ENCODE measurements at places on chromosomes 6 and 20.

- no peak for DNase-seq
Measured at GRCh38 chr6:4975506-4975905, 28.3 kb downstream of the RPP40 start.

- DNase-seq, result no peak
Measured at GRCh38 chr20:46057856-46058598, 29.0 kb downstream of the SLC12A5 start.

GRCh38 chr20:9348316-9348715 lies 166.1 kb upstream of the LAMP5 start:
- no peak for DNase-seq

DNA sequence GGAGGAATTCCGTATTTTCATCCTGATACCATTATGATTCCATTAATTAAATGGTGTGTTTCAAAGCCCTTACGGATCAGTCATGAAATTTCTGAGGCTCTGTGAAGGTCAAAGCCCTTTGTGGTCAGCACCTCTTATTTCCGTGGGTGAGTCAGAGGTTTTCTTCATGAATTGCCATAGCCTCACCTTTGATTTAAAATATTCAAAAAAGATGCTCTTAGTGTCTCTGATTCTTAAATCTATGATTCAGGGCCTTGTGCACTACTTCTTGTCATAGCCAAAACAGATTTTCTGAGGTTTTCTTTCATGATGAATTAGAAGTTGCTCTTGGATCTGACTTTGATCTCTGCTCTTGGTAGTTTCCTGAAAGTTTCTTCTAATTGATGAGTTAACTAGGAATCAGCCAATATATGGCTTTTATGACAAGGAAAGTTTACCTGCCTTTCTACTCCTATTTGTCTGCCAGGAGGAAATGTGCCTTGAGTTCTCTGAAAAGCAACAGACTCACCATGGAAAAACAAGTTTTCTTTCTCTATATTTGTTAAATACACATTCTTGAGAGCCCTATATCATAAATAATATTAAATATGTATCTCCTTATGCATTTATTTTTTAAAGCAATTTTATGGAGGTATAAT lies 613.0 kb downstream of the UTRN start:
- no peak for DNase-seq

DNA sequence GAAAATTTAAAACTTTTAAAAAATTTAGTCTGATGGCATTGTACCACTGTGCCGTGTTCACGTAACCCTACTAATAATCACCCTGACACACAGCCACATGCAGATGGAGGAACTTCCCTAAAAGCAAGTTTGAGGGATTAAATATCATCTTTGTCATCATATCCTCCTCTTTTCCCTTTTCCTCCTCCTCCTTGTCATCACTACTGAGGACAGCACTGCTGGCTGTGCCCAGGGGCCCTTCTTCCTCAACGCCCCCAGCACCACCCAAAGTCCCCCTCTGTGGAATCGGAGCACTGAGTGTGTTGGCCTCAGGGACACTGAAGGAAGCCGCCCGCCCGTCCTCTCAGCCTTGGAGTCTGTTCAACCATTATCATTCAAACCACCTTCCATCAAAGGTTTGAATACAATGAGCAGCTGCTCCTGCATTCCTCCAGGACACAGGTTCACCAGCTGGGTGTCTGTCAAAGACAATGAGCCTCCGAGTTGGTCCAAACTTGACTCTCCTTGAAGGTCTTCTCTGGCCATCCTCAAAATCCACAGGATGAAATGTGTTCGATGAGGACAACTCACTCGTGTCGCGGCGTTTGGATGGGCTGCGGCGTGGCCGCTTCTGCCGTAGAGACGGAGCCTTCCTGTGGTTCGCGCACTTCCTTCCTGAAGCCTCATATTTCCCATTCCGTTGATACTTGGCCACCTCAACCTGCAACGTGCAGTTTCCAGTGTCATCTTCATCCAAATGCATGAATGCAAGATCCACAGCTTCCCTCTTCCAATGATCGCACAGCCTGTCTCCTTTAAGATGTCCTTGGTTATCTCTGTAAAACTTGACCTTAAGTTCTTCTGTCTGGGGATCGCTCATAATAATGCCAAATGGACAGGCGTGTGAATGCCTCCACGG lies 23.3 kb downstream of the NQO2 start:
- DNase-seq, result peak; percentile 30

GRCh38 chr6:168448243-168448855 lies 7.4 kb downstream of the SMOC2 start:
- DNase-seq, result no peak

GRCh38 chr6:152124429-152125074 lies 317.1 kb downstream of the ESR1 start:
- DNase-seq, result no peak

GRCh38 chr6:158770533-158771330 lies 48.4 kb downstream of the EZR start:
- no peak for DNase-seq

- no peak for DNase-seq
Measured at GRCh38 chr20:37209193-37209592, 29.8 kb upstream of the MROH8 start.

- no peak for DNase-seq
Measured at GRCh38 chr6:135346747-135347146, 150.8 kb downstream of the AHI1 start.

DNA sequence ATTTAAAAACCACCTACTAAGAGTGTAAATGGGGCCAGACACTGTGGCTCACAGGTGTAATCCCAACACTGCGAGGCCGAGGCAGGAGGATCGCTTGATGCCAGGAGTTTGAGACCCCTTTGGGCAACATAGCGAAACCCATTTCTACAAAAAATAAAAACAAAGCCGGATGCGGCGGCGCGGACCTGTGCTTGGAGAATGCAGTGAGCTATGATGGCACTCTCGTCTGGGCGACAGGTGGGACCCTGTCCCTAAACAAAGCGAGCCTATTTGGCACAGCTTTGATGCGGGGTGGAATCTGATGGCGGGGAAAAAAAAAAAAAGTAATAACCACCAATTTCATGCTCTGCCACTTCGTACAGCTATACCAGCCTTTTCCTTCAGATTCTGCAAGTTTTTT lies 1.1 kb downstream of the TCP1 start:
- DNase-seq, result no peak

- no peak for DNase-seq
Measured at GRCh38 chr20:15069355-15069754, 731.9 kb upstream of the FLRT3 start.

- DNase-seq, result no peak
Measured at GRCh38 chr6:16295060-16295459, 56.7 kb downstream of the GMPR start.

- no peak for DNase-seq
Measured at GRCh38 chr6:160082627-160083026, 39.0 kb upstream of the SLC22A1 start.

- no peak for DNase-seq
Measured at GRCh38 chr6:71681234-71681867, 205.0 kb upstream of the RIMS1 start.

GRCh38 chr6:39128832-39129231 lies 13.8 kb upstream of the SAYSD1 start:
- DNase-seq, result no peak

- no peak for DNase-seq
Measured at GRCh38 chr6:42313038-42313437, 95.4 kb upstream of the MRPS10 start.

- DNase-seq, result no peak
Measured at GRCh38 chr20:44415833-44416715, 59.6 kb upstream of the TTPAL start.

DNA sequence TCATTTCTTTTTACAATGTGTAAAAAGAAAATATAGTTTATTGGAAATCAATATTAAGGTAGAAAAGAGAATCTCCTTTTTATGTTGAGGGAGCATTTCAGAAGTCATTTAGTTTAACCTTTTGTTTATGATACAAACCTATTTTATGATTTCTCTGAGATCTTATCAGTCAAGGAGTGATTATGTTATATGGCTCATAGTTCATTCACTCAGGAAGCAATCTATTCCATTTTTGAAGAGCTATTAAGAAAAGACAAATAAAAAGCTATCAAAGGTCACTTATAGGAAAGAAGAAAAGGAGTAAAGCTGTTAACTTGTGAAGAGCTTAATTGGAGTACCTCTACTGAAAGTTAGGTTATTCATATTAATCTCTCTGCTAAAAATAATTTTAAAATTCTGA lies 526.6 kb upstream of the JAG1 start:
- DNase-seq, result no peak

- DNase-seq, result no peak
Measured at GRCh38 chr6:156948807-156949206, 171.6 kb downstream of the ARID1B start.

DNA sequence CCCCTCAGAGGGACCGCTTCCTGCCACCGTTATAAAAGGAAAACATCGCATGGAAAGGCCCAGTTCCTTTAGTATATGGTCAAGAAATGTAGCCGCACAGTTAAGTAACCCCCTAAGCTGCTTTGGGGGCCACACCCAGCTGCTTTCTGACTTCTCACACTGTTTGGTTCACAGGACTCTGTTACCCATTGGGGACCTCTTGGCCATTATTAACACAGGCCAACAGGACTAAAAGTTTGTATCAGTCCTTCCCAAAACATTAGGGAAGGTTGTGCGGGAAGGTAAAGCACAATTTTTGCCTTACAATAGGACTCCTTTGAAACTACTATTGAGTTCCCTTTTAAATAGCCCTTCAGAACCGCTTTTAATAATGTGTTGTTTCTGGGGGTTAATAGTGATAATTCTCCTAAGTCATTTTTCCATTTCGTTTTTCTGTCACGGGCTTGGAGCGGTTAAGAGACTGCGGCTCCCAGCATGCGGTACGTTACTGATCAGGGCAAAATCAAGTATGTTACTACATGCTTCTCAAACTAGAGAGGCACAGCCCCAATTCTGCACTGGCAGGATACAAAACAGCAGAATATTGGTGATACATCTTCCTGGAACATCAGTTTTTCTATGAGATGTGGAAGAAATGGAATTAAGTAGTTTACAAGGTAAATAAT lies 668 bp upstream of the RPP40 start:
- no peak for DNase-seq

- DNase-seq, result no peak
Measured at GRCh38 chr6:10180138-10181074, 234.5 kb downstream of the TFAP2A start.

DNA sequence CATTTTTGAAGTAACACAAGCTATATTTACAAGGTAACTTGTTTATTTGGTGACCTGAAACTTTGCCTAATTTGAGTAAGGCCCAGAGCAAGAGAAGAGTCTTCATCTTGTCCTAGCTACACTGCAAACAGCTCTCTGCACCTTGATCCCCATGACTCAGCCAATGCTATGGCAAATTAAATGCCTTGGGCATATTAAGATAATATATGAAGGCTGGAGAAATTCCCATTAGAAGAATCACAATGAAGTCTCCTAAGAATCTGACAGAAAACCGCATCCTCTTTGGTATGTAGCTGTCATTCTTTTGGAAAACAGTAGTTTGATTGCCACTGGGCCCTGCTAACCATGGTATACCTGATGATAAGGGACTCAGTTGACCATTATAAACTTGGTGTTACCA lies 204.5 kb downstream of the UBE3D start:
- no peak for DNase-seq

- DNase-seq, result no peak
Measured at GRCh38 chr6:12289933-12290820, at the start of gene EDN1. EDN1 (plus strand) TSS chr6:12290361; CDS start chr6:12290630, 269 bp downstream.
